ENCODE measurements at places on chromosomes 12 and 14.
A peak's percentile ranks its signal among the peaks of the same experiment; 100 is the strongest.

GRCh38 chr14:75301666-75302325 lies 23.2 kb downstream of the FOS start:
- DNase-seq, result no peak

- no peak for DNase-seq
These were observed at the start of gene FZD10 for GRCh38 chr12:130162267-130162666. Gene FZD10 (plus strand): TSS chr12:130162464. CDS start chr12:130162943, 479 bp downstream.

DNA sequence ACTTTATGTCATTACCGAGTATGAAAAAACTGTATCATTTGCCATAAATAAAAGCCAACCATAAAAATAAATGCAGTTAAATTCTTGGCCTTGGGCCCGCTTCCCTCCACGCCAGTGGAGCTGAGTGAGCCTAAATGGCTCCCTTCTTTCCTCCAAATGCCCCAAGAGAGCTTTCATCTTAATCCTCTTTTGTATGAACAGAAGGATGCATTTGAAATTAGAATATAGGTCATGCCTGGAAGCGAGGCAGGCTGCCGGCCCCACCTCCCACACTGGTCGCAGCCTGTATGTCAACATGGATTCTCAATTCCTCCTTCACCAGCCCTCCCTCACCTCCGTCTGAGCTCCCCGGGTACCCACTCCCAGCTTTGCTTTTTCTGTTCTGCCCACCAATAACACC lies 245.7 kb downstream of the SLC15A4 start:
- DNase-seq, result no peak

DNA sequence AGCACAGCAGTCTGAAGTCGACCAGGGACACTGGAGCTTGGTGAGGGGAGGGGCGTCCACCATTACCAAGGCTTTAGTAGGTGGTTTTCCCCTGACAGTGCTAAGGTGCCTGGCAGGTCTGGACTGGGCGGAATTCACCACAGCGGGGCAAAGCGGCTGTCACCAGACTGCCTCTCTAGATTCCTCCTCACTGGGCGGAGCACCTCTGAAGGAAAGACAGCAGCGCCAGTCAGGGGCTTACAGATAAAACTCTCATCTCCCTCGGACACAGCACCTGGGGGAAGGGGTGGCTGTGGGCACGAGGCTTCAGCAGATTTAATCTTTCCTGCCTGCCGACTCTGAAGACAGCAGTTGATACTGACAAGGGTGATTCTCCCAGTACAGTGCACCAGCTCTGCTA lies 39.1 kb downstream of the DDHD1 start:
- DNase-seq, result no peak

- DNase-seq, result peak; percentile 17
These were observed 179.9 kb upstream of the PELI2 start for GRCh38 chr14:55938249-55938791.

GRCh38 chr14:104424406-104425072 lies 155.0 kb upstream of the C14orf180 start:
- no peak for DNase-seq
